ENCODE measurements at places on chromosomes 6 and 20.
A peak's percentile ranks its signal among the peaks of the same experiment; 100 is the strongest.

GRCh38 chr6:130577178-130577919 is 211.5 kb downstream of the TMEM200A start:
- no peak for DNase-seq

DNA sequence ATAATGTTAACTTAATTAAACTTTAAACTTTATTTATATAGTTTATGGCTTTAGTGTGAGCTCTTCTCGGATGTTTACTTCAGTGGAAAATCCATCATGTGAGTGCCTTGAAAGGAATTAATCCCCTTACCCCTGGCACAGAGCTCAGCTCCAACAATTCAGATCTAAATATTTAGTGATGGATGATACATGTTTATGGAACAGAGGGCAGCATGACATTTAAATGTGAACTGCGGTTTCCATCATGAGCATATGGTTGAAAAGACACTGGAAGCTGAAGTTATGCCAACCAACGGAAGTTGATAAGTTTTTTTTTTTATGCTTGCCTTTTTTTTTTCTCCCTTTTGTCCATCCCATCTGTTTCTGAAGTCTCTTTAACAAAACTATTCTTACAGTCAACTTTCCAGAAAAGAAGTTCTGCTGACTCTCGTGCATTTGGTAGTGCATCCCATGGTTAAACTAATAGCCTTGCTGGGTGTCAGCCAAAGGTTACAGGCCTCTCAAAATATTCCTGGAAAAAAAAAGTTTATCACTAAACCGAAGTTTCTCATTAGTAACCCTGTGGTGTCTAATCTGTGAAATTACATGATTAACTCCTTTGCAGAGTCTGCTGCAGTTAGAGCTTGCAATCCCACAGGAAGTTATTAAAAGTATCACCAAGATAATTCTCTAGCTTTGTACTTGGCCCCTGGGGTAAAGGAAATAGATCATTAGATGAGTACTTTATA is 243.9 kb upstream of the TCF21 start:
- no peak for DNase-seq

DNA sequence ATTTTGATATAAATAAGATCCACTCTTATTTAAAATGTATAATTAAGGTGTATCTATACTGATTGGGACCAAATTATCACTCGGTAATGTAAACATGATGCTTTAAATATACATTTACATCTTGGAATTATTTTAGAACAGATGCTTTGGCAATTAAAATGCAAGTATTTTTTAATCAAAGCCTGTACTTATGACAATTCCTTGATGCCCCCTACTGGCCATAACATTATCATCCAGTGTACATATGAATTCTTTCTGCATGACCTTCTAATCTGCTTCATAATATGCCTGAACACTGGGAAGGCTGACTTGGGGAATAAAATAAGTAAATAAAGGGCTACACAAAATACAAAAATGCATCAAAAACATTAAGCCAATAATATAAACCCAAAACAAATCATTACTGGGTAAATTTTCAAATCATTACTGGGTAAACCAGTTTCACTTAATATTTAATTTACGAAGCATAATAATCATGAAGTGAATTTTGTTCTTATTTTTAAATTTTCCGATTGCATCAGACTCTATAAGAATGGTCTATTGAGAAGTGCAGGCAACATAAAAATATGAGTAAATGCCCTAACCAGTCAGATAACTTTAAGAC is 65.1 kb downstream of the CGA start:
- DNase-seq: no peak

GRCh38 chr20:34066476-34067090 is 45.5 kb downstream of the EIF2S2 start:
- no peak for DNase-seq

- DNase-seq: no peak
These were observed 837.1 kb downstream of the EPHA7 start for GRCh38 chr6:92582211-92582610.

DNA sequence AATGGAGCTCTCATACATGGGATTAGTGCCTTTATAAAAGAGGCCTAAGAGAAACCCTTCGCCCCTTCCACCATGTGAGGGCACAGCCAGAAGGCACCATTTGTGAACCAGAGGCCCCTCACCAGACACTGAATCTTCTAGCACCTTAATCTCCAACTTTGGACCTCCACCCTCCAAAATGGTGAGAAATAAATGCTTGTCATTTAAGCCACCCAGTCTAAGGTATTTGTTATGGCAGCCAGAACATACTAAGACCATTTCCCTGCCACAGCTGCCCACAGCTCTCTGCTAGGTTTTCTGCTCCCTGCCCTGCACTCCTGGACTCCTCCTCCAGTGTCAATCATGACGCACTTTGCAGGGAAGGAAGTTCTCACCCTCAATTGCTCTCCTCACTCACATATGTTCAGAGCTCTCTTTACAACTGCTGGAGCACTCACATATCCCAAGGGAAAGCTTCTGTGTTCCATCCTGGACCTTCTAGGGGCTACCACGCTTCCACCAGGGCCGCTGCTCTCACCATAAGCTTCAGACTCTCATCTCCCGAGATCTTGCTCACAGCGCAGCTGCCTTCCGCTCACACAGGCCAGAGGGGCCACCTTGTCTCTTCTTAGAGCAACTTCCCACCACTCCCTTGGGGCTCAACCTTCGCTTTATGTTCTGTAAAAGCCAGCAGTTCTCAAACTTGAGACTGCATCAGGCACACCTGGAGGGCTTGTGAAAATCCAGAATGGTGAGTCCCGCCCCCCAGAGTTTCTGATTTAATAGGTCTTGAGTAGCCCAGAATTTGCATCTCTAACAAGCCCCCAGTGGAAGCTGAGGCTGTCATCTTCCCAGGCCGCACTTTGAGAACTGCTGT is 1.6 kb upstream of the LY86 start:
- no peak for DNase-seq

GRCh38 chr6:53889365-53889764 is 94.6 kb downstream of the LRRC1 start:
- DNase-seq: no peak

DNA sequence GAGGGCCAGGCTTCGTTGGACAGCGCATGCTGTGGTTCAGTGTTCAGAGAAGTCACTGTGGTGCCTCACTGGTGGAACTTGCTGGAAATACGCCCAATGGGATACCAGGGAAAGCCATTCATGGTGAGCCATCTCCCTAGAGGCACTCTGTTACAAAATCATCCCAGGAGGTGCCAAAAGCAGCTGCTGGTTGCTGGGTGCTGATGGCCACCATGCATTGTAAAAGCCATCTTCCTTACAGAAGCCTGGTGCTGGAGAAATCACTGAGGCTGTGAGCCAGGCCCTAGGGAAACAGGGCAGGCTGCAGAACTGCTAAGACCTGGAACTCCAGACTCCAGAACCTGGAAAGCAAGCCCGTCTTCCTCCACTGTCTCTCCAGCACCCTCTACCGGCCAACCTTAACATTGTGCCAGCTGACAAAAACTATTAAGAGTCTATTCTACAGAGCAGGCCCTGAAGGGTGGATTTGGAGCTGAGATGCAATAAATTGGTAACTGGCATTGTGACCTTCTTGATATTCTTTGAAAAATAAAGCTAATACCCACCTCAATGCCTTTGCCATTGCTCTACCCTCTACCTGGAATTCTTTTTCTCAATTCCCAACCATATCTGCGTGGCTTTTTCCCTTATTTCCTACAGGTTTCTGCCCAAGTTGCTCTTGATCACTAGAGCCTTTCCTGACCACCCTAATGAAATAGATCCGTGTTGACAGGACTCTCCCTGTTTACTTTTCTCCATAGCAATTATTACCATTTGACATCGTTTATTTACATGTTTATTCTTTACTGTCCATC is 18.5 kb downstream of the SNRPB start:
- DNase-seq: peak; percentile 8

- DNase-seq: no peak
These were observed 39.5 kb downstream of the PKIB start for GRCh38 chr6:122649701-122650100.

DNA sequence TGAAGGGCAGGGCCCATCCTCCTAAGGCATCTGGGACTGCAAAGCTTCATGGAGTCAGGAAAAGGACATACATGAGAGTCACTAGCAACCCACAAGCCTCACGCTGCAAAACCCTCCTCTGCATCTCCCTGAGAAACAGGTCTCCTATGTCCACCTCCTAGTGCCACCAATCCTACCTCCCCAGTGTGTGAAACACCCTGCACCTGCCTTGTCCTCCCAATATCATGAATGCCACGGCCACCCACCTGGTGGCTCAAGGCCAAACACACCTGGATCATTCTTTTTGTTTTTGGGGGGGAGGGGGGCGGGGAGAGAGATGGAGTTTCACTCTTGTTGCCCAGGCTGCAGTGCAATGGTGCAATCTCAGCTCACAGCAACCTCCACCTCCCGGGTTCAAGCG is 90.5 kb downstream of the ZMYND8 start:
- no peak for DNase-seq

GRCh38 chr20:35979544-35979943 is 11.2 kb downstream of the CNBD2 start:
- no peak for DNase-seq

DNA sequence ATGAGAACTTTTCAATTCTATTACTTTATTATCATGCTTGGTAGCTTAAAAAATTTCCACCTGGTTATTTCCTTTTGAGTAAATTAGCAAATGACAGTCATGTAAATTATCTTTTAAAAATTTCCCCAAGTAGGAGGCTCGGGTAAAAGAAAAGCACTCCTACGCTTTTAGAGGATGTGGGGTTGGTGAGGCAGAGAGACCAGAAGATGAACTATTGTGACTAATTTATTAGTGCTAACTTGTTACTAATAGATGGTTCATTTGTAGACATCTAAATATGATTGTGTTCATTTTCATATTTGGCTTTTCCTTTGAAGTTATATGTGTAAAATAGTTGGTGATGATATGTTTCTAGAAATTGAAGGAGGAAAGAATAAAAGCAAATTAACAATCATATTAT is 27.0 kb downstream of the ZNF292 start:
- no peak for DNase-seq

DNA sequence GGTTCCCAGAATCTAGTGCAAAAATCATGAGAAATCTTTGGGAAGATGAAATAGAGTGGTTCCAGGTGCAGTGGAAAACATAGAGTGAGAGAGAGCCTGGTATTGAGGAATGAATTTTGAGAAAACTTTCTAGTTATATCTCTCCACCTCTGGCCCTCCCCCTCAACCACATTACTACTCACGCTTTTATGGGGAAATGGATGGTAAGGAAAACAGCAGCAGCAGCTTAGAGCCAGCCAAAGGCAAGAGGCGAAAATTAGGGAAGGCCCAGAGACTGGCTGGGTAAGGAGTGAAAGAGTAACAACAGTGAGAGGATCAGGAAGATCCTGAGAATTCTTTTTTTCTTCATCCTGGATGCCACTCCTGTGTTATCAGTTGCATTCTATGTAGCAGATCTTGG is 187.9 kb upstream of the ECI2 start:
- no peak for DNase-seq

DNA sequence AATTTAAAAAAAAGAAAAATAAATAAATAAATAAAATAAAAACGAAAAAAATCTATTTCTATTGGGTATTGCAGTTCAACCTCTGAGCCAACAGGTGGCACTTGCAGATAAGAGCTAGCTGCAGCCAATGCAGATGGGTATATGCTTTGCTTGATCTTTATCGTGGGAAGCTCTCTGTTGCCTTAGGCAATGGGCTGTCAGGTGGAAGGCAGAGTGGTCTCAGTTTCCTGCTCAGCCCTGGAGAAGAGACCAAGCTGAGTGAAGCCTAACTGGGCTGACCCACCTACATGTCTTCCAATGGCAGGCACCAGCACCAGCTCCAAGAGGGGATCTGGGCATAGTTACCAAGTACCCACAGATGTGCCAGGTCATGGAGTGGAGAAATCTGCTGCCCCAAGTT is 95.0 kb downstream of the AK9 start:
- DNase-seq: no peak

- no peak for DNase-seq
These were observed 179.6 kb upstream of the PTCHD4 start for GRCh38 chr6:48290595-48290994.

DNA sequence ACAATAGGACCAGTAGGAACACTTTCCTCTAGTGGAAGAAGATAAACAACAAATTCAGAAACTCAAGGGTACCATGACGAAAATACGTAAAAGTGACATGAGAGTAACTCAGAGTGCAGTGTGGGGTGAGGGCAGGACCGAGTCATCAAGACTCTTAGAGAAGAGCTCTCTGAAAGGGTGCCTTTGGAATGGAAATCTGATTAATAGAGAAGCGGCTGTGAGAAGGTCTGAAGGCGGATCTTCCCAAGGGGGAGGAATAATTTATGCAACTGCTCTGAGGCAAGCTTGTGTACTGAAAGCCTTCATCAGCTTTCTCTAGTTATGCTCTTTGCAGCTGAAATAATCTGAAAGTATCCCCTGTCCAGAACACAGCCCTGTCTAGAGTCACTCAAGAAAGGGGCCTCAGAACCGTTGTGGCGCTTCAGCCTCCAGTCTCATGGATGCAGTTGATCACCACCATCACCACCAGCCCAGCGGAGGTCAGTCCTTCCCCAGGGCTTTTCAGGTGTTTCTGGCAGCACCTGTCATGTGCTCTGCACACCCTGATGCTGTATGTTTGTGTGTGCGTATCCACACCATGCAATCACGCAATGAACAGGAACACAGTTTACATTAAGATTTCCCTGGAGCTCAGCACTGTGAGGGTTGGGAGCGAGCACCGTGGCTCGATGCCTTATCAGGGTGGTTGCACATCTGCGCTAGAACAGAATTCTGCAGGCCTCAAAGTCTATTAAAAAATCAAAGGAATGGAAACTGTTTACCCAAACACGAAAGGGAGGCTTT is 396.5 kb downstream of the SMOC2 start:
- DNase-seq: no peak

Measured in NCI-H1048 (cell line).